Lung (tissue), 17 donors: ENCODE measurements at places on chromosomes 2 and 18.

- no peak for DNase-seq
These were observed 1622.1 kb downstream of the LRP1B start for GRCh38 chr2:140508756-140509155.

GRCh38 chr2:120632796-120633646 is 102.6 kb upstream of the GLI2 start:
- peak; percentile 68 for DNase-seq

GRCh38 chr2:30349691-30350090 is 97.4 kb upstream of the LCLAT1 start:
- no peak for DNase-seq

DNA sequence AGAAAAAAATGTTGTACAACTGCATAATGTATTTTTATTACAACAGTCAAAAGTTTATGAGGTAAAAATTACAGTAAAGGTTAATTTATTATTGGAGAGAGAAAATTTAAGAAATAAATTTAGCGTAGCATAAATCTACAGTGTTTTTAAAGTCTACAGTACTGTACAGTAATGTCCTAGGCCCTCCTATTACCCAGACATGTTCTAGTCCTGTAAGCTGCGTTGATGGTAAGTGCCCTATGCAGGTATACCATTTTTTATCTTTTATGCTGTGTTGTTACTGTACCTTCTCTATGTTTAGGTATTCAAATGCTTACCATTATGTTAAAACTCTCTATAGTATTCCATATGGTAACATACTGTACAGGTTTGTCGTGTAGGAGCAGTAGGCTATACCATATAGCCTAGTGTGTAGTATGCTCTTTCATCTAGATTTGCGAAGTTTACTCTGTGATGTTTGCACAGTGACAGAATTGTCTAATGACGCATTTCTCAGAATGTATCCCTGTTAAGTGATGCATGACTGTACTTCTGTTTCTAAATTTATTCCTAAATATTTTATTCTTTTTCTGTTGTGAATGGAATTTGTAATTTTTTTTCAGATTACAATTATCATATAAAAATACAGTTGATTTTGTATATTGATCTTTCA is 24.5 kb downstream of the ABI2 start:
- no peak for DNase-seq

DNA sequence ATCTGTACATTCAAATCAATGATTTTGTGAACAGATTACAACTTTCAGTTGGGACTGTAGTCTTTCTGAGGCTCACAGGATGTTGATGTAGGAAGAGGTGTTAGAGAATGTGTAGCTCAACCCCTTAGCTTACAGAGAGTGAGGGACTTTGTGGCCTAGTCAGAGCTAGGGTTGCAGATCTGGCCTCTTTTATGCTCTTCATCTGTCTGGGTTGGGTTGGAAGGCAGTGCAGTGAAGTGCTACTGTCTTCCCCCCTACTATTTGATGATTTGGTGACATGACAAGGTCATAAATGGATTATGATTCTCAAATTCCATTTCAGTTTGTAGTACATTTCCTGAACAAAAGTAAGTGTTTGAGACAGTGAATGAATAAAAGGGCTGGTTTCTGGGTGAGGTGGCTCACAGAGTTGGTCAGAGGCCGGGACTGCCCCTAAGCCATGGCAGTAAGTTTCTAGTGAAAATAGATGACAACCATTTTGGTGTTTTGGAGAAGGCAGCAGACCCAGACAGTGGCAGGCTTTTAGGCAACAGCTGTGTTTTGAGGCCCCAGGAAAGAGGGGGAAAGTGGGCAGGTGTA is 21.6 kb downstream of the MAP4K4 start:
- DNase-seq = no peak

GRCh38 chr18:10374195-10374594 is 80.2 kb upstream of the APCDD1 start:
- no peak for DNase-seq

- DNase-seq = no peak
These were observed 243.4 kb upstream of the RBBP8 start for GRCh38 chr18:22689712-22690111.

DNA sequence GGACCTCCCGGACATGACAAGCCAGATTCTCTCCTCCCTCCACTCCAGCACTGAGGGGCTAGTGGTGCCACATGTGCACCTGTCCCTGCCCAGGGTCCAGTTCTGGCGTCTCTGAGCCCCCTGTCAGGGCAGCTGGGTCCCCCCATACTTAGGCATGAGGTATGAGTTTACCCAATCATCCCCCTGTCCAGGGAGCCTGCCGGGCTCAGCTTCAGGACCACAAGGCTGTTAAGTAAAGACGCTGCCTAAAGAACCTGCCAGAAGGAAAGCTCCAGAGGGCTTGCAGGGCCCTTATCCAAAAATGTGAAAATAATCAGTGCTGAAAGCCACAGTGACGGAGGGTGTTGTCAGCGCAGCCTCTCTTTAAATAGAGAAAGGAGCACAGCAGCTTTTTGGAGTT is 40.0 kb downstream of the SH3BP4 start:
- DNase-seq = no peak

GRCh38 chr2:54336136-54336976 is 80.3 kb upstream of the TSPYL6 start:
- DNase-seq = no peak

DNA sequence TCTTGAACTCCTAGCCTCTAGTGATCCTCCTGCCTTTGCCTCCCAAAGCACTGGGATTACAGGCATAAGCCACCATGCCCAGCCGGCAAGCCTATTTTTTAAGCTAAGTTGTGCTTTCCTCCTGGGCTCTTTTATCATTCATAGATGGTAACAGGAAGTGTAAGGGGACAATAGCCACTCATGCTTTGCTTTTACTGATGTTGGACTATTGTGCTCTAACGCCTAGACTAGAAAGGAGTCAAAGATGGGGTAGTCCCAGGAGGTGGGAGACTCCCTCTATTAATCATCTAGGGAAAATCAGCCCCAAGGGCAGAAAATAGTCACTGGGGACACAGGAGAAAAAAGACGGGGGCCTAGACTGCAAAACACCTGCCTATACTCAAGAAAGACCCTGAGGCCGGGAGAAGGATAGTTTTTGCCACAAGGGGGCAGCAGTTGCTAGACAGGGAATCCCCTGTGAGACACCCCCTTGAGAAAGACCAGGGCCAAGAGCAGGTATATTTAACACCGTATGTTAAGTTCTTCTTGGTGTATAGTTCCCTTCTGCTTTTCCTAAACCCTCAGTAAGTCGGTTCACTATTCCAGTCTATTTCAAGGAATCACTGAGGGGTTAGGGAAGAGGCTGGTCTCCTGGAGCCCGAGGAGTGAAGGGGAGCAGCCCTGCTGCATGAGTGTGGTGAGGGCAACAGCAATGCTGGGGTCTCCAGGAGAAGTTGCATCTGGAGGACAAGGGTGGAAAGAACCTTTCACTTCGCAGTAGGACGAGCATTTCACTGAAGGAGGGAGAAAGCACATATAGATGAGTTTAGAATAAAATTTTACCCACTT is 2.1 kb upstream of the CXCR1 start:
- DNase-seq = peak; percentile 39

DNA sequence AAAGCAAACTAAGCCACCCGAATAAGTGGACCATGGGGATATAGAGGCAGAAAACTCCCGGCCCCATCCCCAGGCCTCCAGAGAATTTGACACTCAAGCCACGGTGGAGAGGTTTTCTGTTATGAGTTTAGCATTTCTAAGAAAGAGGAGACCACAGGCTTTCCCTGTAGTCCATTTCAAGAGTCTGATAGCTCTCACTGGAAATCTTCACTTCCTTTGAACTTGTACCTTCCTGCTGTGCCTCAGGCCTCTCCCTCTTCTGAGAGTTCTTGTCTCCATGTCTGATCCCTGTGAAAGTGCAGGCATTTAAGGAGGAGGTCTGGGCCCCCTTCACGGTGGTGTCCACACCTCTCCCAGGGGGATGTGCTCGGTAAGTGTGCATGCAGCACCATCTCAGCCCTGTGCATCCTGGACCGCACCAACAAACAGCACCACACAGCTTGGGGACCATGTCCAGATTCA is 113.7 kb downstream of the BCL2 start:
- DNase-seq = no peak

DNA sequence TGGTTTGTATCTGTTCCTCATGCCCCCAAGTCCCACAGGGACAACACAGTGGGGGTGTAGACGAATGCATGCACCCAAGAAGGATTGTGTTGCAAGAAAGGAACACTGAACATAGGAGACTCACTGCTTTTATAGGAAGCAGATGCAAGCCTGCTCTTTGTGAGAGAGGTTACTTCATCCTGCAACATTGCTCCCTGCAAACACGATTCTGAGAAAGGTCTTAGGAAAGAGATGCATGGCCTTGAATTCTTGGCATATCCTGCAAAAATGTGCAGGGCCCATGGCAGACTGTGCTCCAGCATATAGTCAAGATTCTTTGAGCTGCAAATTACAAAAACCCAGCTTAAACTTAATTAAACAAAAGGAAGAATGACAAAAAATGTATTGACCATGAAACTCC is 312.2 kb upstream of the MGAT5 start:
- no peak for DNase-seq

GRCh38 chr2:240393831-240394410 is 41.5 kb upstream of the GPC1 start:
- no peak for DNase-seq

DNA sequence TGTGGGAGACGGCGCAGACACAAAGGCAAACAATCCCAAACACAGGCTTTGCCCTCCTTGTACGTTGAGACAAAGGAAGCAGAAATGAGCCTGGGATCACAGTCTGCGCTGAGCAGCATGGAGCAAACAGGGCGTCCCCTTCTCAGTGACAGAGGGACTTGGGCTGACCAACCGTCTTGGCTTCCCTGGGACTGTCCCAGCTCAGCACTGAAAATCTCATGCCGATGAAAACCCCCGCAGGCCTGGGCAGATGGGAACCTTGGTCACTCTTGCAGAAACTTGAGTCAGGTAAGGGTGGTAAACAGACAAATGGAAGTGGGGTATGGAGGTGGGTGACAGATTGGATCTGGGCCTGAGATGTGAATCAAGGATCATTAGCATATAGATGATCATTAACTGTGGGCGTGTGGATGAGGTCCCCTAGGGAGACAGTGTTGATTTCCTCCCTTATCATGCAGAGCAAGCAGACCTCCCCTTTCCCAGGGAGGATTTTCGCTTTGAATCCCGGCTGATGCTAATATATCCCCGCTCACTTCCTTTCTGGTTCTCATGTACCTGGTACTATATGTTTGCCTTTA is 19.1 kb upstream of the SH3BP4 start:
- DNase-seq = no peak

DNA sequence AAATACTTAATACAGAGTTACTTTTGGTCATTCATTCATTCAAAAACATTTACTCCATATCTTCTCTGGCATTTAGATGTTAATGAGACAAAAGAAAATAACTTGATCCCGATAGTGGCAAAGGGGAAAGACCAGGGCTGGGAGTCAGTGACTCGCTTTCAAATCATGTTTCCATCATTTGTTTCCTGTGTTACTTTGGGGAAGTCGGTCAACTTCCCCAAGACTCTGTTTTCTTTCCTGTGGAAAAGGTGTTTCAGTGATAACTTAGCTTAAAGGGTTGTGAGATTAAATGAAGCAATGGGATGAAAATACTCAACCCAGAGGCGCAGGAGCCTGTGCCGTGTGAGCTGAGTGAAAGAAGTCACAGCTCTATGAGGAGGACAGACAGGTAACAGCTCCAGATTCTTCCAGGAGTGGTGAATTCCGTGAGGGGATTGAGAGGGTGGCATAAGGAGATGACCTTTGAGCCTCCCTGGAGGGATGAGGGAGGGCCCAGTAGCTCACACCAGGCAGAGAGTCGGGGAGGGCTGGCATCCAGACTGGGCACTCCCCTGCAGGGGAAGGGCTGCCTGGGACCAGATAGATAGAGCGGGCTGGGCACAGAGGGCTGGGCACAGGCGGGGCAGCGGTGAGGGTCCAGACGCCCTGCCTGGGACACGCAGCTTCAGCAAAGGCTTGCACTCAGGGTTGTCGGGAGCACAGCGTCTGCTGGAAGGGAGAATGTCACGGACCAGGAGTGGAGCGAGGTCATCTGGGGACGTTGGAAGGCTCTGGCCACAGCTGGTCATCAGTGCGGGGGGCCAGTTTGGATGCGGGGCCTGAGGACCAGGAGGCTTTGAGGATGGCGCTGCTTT is 70.1 kb downstream of the TSHZ1 start:
- no peak for DNase-seq
